Kidney (tissue), 22 donors: ENCODE measurements at places on chromosomes 4 and X. TPM values are rescaled to one million over a fixed set of nuclear protein-coding genes. Genes with fewer than 3 reads are reported as not detected.
A peak's percentile ranks its signal among the peaks of the same experiment; 100 is the strongest.

GRCh38 chr4:109699553-109700225, 3.6 kb downstream of the CASP6 start:
- H3K27ac ChIP-seq = no peak overlapping the region
- H3K27me3 ChIP-seq = no peaks in the 10 kb centered on the region
- peaks cover 3% of the 10 kb centered on the region for H3K36me3 ChIP-seq
- H3K4me3 ChIP-seq = no peak overlapping the region
- DNase-seq = no peak
- peaks cover 8% of the 10 kb centered on the region for H3K4me1 ChIP-seq

GRCh38 chr4:56874923-56875322, 32.8 kb upstream of the REST start:
- H3K4me3 ChIP-seq = no peak overlapping the region
- H3K27ac ChIP-seq = no peak overlapping the region
- no peaks in the 10 kb centered on the region for H3K36me3 ChIP-seq

DNA sequence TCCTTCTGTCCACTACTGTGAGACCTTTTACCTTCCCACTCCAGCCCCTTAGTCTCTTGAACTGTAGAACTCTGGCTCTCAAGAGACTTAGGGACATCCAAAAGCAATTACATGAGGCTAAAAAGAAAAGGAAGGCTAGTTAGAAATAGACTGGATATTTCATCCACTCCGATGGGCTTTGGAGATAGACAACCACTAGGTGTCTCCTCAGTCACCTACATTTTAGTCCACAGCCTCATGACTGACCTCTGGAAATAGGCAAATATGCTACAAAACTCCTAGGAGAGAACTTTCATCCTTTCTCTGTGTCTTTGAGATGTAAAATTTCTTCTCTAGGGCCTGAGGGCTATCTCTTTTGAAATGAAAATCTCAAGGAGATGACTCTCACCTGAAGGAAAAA, 45.1 kb upstream of the LAMP2 start:
- peaks cover 7% of the 10 kb centered on the region for H3K4me1 ChIP-seq
- DNase-seq = peak; percentile 4
- no peaks in the 10 kb centered on the region for H3K27me3 ChIP-seq
- H3K4me3 ChIP-seq = no peak overlapping the region
- H3K27ac ChIP-seq = no peak overlapping the region

GRCh38 chr4:72529148-72529822, 39.7 kb downstream of the ADAMTS3 start:
- DNase-seq = no peak
- no peaks in the 10 kb centered on the region for H3K4me1 ChIP-seq
- no peaks in the 10 kb centered on the region for H3K36me3 ChIP-seq
- no peak overlapping the region for H3K27ac ChIP-seq
- H3K4me3 ChIP-seq = no peak overlapping the region

GRCh38 chr4:150457802-150458201, 124.1 kb upstream of the MAB21L2 start:
- H3K27me3 ChIP-seq = no peaks in the 10 kb centered on the region
- no peaks in the 10 kb centered on the region for H3K36me3 ChIP-seq
- no peak overlapping the region for H3K4me3 ChIP-seq
- no peaks in the 10 kb centered on the region for H3K4me1 ChIP-seq

- no peaks in the 10 kb centered on the region for H3K27me3 ChIP-seq
- no peaks in the 10 kb centered on the region for H3K4me1 ChIP-seq
- no peak for DNase-seq
Measured at GRCh38 chr4:53937918-53938317, 126.5 kb downstream of the CHIC2 start.

The SYNPO2 gene
- total RNA-seq = 56.5 TPM

DNA sequence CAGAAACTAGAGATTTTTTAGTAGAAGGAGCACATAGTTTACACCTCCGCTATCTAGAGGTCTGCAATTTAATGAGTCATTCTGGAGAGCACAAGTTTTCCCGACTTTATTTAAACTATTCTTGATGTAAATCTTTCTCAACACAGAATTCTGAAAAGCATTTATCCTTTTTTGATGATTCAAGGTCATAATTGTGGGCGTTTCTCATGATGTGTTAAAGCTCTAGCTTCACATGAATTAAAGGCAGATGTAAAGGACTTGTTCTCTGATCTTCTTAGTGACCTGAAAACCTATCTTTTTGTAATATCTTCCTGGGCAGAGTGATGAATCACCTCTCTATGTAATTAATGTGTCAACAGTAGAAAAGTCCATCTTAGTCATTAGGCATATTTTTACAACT, 128.8 kb downstream of the COMMD8 start:
- H3K36me3 ChIP-seq = no peaks in the 10 kb centered on the region
- H3K4me1 ChIP-seq = no peaks in the 10 kb centered on the region
- H3K27me3 ChIP-seq = no peaks in the 10 kb centered on the region
- no peak overlapping the region for H3K27ac ChIP-seq
- DNase-seq = no peak

GRCh38 chrX:153032397-153033118, 23.7 kb upstream of the PNMA3 start:
- peak overlapping the region; percentile 56 for H3K4me3 ChIP-seq
- H3K36me3 ChIP-seq = no peaks in the 10 kb centered on the region
- DNase-seq = peak; percentile 82
- H3K27me3 ChIP-seq = no peaks in the 10 kb centered on the region
- no peaks in the 10 kb centered on the region for H3K4me1 ChIP-seq

DNA sequence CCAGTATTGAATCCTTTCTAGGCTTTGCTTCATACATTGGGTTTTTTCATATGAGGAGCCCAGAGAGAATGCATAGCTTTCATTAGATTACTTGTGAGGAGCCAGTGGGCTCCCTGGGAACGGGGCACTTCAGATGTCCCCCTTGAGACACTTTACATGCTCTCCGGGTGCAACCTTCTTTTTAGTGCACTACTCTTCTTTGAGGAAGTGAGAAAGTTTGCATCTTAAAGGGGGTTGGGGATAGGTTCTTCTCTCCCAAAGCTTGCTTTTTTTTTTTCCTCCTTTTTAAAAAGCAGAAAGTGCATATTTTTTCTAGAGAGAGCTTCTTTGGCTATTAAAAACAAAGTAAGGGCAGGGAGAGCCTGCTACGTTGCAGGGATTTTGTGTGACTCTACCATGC, 4.3 kb downstream of the HADH start:
- H3K27me3 ChIP-seq = no peaks in the 10 kb centered on the region
- H3K4me3 ChIP-seq = no peak overlapping the region
- H3K4me1 ChIP-seq = no peaks in the 10 kb centered on the region

The NSDHL gene
- 14.3 TPM for total RNA-seq

The F8A3 gene
- 8.2 TPM for total RNA-seq

The ADAMTS3 gene
- total RNA-seq = 4.2 TPM

The TLR2 gene
- total RNA-seq = 59.5 TPM

The FRG2 gene
- total RNA-seq = not detected

DNA sequence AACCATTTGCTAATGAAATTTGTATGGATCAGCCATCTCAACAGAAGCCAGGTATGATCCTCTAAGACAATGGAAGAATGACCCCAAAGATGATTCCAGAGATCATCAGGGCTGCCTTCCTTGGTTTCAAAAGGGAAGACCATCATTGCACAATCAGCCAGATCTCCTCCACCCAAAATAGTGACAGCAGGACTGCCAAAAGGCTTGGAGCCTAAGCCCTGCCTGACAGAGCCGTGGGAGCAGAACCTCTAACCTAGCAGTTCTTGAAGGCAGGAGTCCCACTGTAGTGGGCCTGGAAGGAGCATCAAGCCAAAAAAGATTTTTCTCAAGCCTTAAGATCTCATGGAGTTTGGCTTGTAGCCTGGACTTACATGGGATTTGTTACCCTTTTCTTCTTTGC, 226.0 kb downstream of the RASL11B start:
- H3K27me3 ChIP-seq = no peaks in the 10 kb centered on the region
- H3K4me3 ChIP-seq = no peak overlapping the region
- DNase-seq = no peak
- H3K4me1 ChIP-seq = no peaks in the 10 kb centered on the region
- no peak overlapping the region for H3K27ac ChIP-seq

The ATP1B4 gene
- not detected for total RNA-seq

The CD38 gene
- 8.9 TPM for total RNA-seq

The GYPA gene
- total RNA-seq = not detected

DNA sequence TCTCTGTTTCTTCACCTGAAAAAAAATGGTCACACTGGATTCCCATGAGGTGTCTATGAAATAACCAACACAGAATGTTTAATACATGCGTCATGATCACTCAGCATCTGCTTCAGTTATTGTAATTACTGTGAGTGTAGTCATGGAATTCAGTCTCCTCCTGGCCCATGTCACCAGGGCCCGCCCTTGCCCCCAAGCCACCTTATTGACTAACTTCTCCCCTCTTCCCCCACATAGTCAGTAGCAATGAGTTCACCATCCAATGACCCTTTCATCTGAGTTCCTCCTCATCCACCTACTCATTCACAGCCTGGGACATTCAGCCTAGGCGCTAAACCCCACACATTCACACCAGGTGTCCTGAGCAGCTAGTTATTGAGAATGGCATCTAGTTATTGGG, 15.6 kb downstream of the PNMA6F start:
- no peaks in the 10 kb centered on the region for H3K36me3 ChIP-seq
- no peaks in the 10 kb centered on the region for H3K4me1 ChIP-seq

The BGN gene
- total RNA-seq = 164 TPM

DNA sequence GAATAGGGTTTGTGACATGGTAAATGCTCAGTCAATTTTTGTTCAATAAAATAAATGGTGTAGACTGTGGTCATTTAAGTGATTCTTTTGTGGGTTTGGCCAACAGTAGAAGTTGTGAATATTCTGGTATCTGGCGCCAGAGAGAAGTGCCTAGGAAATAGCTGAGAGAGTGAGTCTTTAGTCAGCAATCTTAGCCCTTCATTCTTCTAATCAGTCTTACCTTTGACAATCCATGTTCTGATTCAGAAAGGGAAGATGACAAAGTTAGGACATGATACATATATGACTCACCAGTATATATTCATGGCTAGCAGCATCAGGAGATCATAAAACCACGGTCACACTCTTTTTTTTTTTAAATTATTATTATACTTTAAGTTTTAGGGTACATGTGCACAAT, 141.8 kb upstream of the PCDH18 start:
- H3K36me3 ChIP-seq = no peaks in the 10 kb centered on the region
- H3K27me3 ChIP-seq = no peaks in the 10 kb centered on the region
- H3K4me1 ChIP-seq = no peaks in the 10 kb centered on the region
- H3K27ac ChIP-seq = no peak overlapping the region
- no peak overlapping the region for H3K4me3 ChIP-seq

GRCh38 chr4:64068096-64068495, 341.2 kb downstream of the TECRL start:
- no peak overlapping the region for H3K4me3 ChIP-seq
- no peak overlapping the region for H3K27ac ChIP-seq
- DNase-seq = no peak
